ENCODE measurements at places on chromosomes 6 and 20.
A peak's percentile ranks its signal among the peaks of the same experiment; 100 is the strongest.

- no peak for DNase-seq
Measured at GRCh38 chr6:91464201-91464600, 877.3 kb upstream of the MAP3K7 start.

- no peak for DNase-seq
Measured at GRCh38 chr20:48578397-48579098, 249.3 kb downstream of the PREX1 start.

DNA sequence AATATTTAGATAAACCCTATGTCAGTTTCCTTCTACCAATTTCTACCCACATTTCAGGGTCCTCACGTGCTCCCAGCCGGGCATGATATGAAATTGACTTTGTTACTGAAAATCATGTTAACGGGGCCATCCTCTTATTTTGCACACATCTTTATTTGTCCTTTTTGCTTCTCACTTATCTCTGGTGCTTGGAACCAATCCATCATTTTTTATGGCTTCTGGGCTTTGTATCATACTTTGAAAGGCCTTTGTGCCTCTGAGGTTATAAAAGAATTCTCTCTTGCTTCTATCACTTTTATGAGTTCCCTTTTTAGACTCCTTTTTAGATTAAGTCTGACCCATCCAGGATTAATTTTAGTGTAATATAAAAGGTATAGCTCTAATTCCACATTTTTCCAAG is 117.1 kb upstream of the PRND start:
- DNase-seq, result no peak

- DNase-seq, result no peak
Measured at GRCh38 chr6:13030396-13030795, 297.9 kb downstream of the TBC1D7 start.

GRCh38 chr20:3786665-3787323 is at the start of gene CENPB:
TSS of gene CENPB (minus strand) at chr20:3786740. CDS start at chr20:3786483, 257 bp downstream.
- no peak for DNase-seq

GRCh38 chr20:59705651-59706399 is 101.5 kb downstream of the PHACTR3 start:
- DNase-seq, result no peak

DNA sequence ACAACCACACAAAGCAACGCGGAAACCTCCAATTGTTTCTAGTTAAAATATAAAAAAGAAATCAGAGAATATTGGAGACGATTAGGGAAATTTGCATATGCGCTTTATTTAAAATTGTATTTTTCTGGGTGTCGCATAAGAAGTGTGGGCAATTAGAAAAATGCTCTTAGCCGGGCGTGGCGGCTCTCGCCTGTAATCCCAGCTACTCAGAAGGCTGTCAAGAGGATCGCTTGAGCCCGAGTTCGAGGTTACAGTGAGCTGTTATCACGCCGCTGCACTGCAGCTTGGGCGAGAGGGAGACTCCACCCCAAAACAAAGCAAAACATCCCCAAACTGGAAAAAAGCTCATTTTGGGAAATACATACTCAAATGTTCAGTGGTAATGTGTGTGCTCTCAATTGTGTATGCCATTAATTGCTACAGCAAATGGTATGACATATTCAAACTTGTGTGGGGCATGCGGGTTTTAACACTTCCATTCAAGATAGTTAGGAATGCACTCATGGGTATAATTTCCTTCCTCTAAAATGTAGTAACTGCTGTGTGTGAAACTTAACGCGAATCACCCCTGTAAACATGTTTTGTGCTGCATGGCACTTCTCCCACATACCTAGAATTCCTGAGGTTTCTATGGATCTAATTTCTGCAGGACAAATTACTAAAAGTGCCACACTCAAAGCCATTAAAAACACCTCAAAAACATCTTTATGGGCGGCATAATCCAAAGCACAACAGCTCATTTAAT is 54.7 kb upstream of the HFE start:
- no peak for DNase-seq

DNA sequence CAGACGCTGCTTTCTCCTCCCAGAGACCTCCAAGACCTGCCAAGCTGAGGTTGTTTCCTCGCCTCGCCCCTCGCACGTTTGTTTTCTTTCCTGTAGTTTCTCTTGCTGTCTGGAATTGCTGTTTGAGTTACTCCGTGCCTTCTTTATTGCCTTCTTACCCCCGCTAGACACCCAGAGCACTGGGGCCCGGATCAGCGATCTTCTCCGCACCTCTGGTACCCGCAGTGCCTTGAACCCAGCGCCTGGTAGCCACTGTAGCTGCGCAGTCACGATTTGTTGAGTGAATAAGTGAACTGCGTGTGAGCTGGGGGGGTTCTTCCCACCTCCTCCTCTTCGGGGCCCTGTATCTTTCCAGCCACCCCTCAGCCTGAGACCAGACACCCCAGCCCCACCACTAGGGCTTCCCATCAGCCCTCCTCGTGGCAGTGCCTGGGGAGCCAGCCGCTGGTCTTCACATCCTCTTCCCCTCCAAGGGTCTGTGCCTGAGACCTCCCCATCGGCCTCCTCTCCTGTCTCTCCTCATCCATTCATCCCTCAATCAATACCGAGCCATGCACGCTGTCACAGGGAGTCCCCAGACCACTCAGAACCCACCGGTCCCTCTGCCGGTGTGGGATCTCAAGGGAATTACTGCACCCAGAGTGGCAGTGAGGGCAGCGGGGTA is 849 bp upstream of the BMP7 start:
- DNase-seq, result no peak

DNA sequence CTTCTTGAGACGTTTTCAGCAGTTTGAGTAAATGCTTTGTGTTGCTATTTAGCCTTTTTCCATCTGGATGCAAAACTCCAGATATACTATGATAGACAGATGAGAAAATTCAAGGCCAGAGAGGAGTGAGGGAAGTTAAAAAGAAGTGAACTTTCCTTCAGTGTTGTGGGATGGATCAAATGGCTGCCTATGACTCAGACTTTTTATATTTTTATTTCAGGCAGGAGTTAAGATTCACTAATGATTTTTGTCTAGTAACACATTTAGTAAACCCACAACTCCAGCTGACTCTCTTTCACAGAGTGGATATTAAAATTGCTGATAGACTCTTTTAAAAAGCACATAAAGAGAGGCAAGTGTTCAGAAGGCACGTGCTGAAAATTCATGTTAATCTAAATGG is 23.2 kb upstream of the PTCHD4 start:
- no peak for DNase-seq

DNA sequence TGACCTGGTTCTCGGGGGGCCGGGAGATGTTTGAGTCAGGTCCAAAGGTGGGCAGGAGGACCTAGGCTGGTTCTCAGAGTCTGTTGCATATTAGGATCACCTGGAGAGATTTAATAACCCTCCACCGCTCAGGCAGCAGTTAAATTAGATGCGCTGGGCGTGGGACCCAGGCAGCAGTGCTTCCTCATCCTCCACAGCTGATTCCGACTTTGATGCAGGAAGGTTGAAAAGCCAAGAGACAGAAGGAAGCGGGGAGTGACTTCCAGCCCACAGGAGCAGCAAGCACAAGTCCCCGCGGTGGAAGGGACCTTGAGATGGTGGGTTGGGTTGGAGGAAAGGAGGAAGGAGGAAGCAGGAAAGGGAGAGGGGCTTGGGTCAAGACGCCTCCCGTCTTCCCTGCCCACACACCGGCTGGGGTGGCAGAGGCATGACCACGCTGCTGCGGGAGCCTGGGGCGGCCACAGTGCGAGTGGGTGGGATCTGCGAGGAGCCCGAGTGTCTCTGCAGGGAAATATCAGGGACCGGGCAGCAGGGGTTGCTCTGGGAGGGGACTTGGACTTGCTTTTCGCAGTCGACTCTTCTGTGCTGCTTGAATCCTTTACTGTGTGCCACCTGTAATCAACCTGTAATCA is 146.0 kb downstream of the PHACTR3 start:
- no peak for DNase-seq

GRCh38 chr6:37088897-37089296 is 81.1 kb upstream of the PIM1 start:
- DNase-seq, result no peak

DNA sequence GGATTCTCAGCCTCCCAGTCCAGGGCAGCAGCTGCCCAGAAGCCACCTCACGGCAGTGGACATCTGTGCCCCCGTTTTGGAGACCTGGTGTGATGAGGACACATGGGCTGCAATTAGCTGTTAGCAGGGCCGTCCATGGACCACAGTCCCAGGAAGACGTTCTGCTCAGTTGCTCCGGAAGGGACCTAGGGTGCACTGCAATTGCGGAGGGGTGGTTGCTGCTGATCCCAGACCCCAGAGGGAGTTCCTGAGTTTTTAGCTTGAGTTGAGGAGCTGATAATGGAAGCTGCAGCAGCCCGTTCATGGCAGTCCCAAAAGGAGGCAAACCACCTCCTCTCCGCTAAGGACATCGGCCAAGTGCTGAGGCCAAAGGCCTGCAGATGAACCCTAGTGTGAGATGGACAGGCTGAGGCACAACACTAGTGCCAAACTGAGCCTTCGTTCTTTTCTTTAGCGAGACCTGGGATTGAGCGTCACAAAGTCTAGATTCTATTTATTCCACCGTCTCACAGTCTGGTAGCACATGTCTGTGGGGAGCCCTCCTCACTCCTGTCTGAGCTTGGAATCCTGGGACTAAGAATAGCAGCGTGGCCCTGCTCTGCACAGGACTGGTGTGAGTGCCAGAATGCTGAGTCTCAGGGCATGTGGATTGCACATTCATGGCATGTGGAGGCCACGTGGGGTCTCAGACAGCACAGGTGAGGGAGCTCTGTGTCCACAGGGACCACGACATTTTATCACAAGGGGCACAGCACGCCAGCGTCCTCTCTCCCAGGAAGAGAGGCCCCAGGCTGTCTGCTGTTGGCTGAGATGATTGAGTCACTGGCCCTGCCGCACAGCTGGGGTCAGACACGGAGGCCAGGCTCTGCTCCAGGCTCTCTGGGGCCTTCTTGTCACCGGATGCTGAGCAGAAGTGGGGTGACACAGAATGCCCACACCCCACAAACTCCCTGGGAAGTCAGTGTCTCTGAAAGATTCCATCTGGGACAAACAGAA is 113.4 kb downstream of the PSMB1 start:
- no peak for DNase-seq

GRCh38 chr6:135535989-135536414 is 38.5 kb upstream of the AHI1 start:
- peak; percentile 35 for DNase-seq

DNA sequence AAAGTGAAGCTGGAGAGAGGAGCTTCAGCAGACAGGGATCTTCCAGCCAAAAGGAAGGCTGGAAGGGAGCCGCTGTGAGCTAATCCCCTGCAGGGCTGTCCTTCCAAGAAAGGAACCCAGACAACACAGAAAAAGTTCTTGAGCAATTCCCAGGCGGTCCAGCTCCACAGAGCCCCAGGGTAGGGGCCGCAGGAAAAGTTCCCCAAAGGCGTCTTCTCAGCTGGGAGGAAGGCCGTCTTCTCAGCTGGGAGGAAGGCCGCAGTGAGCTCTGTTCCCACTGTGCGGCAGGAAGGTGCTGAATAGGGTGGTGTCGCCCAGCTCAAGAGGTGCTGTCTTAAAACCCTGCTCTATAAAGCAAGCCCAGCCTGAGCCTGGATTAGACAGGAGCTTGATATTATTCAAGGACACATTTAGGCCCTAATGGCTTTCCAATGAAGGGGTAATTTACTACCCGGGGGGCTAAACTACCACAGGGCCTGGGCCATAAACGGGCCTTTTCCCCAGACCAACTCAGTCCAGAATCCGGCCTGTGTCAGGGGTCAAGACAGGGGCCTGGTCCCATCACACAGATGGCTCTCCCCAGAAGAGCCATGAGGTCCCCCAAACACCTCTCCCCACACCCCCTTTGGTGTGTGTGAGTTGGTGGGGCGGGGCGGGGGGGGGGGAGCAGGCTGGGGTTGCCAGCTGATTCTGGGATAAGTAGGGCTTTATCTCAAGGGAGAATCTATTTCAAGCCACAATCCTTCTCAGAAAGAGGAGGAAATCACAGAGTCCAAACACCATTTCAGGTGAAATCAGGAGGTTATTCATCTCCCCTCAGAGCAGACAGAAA is 103.6 kb downstream of the NOL4L start:
- no peak for DNase-seq

- no peak for DNase-seq
Measured at GRCh38 chr6:123875784-123876183, 72.1 kb downstream of the NKAIN2 start.

DNA sequence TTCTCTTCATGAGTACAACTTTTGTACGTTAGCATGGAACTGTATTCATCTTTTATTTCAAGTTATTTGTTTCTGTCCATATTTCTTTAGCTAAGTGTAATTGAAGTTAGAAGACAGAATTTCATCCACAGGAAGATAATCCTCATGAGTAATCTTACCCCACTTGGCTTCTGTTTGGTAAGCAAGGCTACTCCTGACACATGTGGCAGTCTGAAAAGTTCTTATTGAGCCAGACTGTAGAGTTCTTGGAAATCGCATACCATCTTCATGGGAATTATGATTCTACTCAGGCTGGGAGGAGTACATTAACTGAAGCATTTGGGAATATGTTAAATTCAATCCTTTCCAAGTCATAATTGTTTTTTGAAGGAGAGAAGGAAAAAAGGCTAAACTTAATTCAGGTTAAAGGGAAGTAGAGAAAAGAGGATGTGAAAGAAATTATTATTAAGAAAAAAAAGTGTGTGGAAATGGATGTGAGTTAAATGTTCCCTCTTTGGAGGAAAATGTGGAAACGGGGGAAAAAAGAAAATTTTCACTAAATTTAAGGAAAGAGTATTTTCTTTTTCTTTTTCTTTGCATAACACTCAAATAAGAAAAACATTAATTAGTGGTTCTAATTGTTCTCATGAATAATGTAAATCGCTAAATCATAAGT is 41.5 kb upstream of the TENT5A start:
- DNase-seq, result no peak

DNA sequence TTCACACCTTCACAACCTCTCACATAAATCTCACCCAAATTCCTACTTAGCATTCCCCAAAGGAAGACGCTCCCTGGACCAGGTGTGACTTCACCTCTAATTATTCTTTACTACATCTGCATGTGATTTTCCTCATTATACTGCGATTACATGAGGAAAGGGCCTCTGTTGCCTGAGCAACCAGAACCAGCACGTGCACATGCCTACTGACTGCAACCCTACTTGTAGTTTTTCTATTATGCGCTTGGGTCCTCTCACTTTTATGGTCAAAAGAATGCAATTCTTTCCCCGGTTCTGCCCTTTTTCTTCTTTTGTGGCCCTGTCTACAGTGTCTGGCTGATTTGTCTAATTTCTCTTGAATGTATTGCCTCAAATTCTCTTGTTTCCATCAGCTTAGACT is 20.4 kb upstream of the ANKEF1 start:
- no peak for DNase-seq

Measured in SK-N-MC (cell line).